ENCODE measurements at places on chromosomes 5 and 9.

GRCh38 chr9:87107072-87107471 lies 159.8 kb upstream of the GAS1 start:
- DNase-seq, result no peak

GRCh38 chr5:893137-893506 lies 438 bp downstream of the TRIP13 start:
- no peak for DNase-seq

GRCh38 chr5:139046551-139046950 lies 151.6 kb downstream of the SIL1 start:
- no peak for DNase-seq

DNA sequence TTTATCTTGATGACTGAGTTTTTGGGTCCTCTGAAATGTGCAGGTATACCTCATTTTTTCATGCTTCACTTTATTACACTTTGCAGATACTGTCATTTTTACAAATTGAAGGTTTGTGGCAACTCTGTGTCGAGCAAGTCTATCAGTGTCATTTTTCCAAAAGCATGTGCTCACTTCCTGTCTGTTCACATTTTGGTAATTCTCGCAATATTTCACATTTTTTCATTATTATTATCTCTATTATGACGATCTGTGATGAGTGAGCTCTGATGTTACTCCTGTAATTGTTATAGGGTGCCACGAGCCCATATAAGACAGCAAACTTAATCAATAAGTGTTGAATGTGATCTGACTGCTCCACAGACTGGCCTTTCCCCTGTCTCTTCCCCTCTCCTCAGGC lies 73.4 kb upstream of the FBXW11 start:
- no peak for DNase-seq

GRCh38 chr5:94209272-94209671 lies 409.1 kb downstream of the KIAA0825 start:
- no peak for DNase-seq

DNA sequence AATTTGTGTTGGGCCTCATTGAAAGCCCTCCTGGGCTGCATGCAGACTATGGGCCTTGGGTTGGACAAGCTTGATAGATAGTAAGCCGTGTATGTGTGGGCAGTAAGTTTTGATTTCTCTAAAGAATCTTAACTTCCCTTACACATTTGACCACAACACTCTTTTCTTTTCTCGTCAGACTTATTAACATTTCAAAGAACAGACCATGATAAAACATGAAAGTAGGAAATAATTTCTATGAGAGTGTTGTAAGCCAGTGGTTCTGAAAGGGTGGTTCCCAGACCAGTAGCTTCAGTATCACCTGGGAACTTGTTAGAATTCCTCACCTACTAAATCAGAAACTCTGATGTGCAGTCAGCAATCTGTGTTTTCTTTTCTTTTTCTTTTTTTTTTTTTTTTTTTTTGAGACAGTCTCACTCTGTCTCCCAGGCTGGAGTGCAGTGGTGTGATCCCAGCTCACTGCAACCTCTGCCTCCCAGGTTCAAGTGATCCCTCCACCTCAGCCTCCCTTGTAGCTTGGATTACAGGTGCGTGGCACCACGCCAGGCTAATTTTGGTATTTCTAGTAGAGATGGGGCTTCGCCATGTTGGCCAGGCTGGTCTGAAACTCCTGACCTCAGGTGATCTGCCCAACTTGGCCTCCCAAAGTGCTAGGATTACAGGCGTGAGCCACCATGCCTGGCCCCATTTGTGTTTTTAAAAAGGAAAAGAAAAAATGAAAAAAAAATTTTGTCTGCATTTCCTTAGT lies 20.0 kb upstream of the GCNT1 start:
- DNase-seq, result no peak

GRCh38 chr5:58767104-58767503 lies 184.2 kb downstream of the RAB3C start:
- DNase-seq, result no peak

GRCh38 chr5:56763182-56763581 lies 52.2 kb upstream of the MAP3K1 start:
- no peak for DNase-seq

DNA sequence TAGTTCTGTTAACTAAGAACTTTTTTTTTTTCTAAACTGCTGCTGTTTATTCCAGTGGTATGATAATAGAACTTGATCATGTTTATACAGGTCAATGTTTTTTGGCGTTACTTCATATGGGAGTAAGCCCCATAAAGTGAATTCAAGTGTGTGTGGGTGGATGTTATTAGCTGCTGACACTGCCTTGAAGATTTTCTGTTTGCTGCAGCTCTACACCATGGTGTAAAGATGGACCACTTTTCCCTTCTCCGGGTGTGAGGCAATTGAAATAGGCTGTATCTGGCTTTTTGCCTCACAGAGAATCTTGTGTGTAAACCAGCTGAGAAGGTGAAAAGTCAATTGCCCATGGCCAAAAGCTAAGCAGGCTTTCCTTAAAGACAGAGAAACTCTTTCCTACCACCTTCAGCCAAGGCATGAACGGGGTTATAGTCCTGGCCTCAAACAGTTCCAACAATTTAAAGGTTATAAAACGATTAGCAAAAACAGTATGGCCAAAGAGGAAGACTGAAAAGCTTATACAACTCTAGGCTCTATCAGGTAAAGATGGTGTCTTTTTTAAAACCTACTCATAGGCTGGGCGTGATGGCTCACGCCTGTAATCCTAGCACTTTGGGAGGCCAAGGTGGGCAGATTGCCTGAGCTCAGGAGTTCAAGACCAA lies 33.9 kb upstream of the ABCA1 start:
- DNase-seq, result no peak

All from NCI-H774 (cell line).